Activated T-cell treated with anti-CD3 and anti-CD28 coated beads for 24 hours (primary cell): ENCODE measurements at places on chromosomes 4 and X.

GRCh38 chrX:25858273-25858880, 279.8 kb upstream of the MAGEB18 start:
- DNase-seq: no peak

DNA sequence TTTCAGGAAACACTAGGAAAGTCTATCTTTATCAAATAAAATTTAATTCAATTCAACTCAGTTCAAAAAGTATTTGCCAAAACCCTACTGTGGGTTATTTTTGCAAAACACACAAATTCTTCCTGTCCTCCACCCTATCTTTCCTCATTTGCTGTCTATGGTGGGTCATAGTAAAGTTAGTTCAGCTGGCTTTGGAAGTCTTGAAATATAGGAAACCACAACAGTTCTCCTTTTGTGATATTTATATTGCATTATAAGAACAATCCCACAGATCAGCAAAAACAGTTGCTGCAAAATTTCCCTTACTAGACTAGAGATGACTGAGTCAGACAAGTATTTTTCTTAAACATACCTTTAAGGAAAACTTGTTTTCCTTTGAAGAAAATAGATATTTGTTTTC, 22.2 kb downstream of the CYBB start:
- no peak for DNase-seq

DNA sequence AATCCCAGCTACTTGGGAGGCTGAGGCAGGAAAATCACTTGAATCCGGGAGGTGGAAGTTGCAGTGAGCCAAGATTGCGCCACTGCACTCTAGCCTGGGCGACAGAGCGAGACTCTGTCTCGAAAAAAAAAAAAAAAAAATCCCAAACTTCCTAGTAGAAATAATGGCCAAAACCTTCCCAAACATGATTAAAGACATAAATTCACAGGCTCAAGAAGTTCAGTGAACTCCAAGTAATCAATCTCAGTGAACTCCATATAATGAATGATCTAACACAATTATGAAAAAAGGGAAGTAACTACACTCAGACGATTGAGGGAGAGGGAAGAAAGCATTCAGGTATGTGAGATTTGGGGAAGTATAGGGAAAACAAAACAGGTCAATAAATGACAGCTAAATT, 6.5 kb downstream of the FUNDC1 start:
- DNase-seq: no peak

DNA sequence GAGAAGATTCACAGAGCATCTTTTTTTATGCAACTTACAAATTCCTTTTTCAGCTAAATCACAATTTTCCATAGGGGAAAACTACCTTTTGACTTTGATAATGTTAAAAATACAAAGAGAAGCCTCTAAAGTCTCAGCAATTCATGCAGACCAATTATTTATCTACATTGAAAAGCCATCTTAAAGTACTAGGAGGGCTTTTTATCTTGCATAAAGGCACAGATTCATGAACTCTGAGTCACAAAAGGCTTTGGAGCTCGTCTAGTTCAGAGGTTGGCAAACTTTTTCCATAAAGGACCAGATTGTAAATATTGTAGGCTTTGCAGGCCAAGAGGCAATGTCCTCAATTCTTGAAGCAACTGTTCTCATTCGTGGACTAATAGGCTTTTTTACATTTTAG, 210.4 kb upstream of the HDX start:
- no peak for DNase-seq

DNA sequence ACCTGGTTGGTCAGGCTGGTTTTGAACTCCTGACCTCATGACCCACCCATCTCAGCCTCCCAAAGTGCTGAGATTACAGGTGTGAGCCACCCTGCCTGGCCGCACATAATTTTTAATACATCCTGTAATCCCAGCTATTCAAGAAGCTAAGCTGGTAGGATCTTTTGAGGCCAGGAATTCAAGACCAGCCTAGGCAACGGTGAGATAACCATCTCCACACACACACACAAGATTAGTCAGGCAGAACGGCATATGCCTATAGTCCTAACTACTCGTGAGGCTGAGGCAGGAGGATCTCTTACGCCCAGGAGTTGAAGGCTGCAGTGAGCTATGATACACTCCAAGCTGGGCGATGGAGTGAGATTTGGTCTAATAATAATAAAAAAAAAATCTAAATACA, 212.4 kb upstream of the NEIL3 start:
- DNase-seq: no peak

GRCh38 chr4:53151489-53151788, 214.4 kb downstream of the SCFD2 start:
- no peak for DNase-seq

DNA sequence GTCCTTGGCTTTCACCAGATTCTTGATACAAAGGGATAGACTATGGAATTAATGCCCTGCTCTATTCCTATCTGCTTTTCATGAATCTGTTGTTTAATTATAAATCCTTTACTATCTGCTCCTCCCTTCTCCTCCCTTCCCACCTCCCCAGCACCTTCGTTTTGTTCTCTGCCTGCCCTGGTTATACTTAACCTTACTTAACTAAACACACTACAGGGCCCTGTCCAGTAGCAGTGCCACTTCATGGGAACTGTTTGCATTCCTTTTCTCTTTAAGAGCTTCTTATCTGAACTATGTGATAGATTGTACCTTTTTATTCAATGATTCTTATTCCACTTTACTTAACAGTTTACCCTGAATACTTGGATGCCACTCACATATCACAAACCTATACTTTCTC, 830 bp downstream of the HOPX start:
- DNase-seq: no peak

- no peak for DNase-seq
Measured at GRCh38 chr4:36348403-36348938, 67.1 kb downstream of the DTHD1 start.
